Femur (tissue), 1 donor: ENCODE measurements at places on chromosomes 11 and 22.
A peak's percentile ranks its signal among the peaks of the same experiment; 100 is the strongest.

GRCh38 chr11:66834539-66834845 is 8.7 kb upstream of the RCE1 start:
- no peak for DNase-seq

DNA sequence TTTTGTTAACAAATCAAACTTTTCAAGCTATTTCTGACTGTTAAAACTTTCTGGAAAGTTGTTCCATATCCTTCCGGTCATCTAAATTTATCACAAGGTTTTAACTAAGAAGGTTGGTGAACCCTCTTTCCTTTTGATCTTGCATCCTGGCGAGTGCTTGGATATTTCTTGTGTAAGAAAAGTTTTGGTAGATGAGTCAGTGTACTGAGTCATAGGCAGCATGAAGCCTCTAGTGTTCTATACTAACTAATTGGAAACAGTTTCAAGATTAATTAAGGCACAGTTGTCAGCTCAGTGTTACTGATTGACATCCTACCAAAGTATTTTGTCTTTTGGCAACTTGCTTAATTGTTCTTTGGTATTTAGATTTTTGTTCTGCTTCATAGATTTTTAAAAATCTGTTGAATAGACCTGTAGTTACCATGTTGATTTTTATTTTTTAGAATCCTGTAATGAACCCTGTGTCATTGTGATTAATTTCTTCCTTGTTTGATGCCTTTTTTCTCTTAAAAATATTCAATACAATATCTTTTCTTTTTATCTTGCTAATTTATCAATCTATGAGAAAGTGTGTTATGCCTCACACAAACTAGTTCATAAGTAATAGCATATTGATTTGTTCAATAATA is 38.0 kb downstream of the METTL15 start:
- no peak for DNase-seq

DNA sequence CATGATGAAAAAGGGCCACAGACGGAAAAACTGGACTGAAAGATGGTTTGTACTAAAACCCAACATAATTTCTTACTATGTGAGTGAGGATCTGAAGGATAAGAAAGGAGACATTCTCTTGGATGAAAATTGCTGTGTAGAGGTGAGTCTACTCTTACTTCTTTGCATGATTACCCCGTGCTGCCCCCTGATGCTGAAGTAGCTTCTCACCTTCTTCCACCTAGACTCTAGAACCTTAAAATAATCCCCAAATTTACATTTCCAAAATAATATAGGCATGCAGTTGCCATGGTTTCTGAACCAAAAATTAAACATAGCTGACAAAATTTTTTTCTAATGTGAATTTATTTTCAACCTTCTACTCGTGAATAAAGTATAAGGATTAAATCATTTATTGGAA is 64.2 kb downstream of the SWAP70 start:
- no peak for DNase-seq

GRCh38 chr11:117218133-117218915 is 13.5 kb downstream of the PCSK7 start:
- peak; percentile 38 for DNase-seq

DNA sequence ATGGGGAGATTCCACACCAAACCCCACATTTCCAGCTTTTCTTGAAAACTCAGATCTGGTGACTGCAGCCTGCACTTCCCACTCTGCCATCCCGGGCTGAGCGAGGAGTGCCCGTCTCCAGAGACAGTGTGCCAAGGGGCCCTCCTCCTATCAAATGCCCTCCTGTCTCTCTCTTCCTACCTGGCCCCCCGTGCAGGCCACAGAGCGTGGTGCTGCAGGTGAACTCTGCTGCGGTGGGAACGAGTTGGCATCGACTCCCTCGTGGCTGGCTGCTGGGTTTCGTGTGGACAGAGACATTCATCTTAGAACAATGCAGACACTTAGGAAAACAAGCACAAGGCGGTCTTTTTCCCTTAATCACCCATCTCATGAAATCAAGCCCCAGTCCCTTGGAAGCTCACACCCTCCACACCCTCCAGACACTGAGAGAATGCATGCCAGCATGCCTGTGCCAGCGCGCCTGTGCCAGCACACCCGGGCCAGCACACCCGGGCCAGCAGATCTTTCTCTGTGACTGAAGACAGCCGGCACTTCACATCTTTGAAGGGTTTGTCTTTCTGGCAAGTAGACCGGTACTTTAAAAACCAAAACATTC is 65.0 kb downstream of the PARVB start:
- peak; percentile 64 for DNase-seq

DNA sequence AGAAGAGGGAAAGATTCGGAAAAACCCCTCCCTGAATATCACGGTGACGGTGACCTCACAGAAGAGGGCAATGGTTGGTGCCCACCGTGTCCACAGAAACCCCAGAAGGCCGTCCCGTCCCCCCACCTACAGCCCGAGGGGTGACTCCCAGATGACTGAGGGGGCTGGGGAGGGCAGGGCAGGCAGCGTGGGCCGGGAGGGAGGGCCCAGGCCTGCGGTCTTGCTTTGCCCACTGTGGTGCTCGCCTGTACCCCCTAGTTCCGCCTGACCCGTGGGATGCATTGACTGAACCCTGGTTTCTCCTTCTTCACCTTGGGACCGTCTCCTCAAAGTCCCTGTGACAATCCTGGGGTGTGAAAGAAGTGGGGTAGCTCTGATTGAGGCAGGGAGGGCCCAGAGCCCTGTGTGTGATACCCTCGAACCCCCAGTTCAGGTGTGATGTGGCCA is 526.7 kb downstream of the BRD1 start:
- DNase-seq = no peak

DNA sequence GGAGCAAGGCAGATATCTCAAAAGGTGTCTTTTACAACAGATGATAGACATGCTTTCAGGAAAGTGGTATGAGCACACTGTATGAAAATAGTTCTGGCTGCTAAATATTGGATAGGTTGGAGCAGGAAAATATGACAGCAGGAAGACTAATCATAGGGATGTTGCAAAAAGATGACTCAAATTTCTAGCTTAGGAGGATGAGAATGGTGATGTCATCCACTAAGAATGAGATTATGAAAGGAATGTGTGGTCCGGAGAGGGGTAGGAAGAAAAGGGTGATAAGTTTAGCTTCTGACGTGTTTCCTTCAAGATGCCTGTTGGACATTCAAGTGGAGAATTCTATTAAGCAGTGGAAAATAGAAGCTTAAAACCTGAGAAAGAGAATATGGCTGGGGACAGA is 46.4 kb downstream of the RCN1 start:
- DNase-seq = no peak

DNA sequence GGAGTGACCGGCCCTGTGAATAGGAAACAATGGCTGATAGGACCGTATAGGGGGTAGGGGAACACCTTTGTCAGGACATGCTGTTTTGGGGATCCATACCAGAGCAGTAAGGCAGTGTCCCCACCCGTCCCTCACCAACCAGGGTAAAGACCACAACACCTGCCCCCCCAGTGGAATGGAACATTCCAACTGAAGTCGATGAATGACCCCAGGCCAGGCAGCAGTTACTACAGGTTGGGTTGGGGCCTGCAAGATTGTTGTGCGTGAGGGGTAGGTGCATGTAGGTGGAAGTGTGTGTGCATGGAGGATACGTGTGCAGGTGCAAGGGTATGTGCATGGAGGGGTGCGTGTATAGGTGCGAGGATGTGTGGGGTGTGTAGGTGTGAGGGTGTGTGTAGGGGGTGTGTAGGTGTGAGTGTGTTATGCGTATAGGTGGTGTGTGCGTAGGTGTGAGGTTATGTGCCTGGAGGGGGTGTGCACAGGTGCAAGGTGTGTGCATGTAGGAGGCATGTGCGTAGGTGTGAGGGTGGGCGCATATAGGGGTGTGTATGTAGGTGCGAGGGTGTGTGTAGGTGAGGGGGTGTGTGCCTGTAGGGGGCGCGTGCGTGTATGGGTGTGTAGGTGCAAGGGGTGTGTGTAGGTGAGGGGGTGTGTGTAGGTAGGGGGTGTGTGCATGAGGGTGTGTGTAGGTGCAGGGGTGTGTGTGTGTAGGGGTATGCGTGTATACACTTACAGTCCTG is 32.9 kb downstream of the PISD start:
- DNase-seq = no peak

GRCh38 chr11:64124147-64124546 is 41.8 kb downstream of the MACROD1 start:
- no peak for DNase-seq

- DNase-seq = no peak
These were observed 21.9 kb downstream of the SBF2 start for GRCh38 chr11:10272132-10272531.

- DNase-seq = no peak
These were observed 59.9 kb downstream of the TRAF6 start for GRCh38 chr11:36450110-36450572.

DNA sequence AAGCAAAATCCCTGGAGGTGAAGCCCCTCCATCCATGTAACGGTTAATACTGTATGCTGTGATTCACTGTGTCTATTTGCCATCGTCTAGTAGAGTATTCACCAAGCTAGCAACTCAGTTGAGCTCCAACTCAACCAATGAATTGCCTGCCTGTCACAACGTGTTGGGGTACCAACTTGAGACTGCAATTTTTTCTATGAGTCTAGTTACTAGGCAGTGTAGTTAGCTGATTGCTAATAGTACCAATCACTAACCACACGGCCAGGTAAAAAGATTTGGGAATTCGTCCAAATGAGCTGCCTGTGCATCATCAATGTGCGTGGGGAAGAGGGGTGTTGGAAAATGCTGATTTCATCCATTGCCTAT is 1.0 kb upstream of the BTG4 start:
- no peak for DNase-seq

- peak; percentile 34 for DNase-seq
These were observed 125.4 kb downstream of the CASP12 start for GRCh38 chr11:104772806-104773241.

- DNase-seq = no peak
These were observed 40.9 kb downstream of the PANX1 start for GRCh38 chr11:94169516-94169915.

GRCh38 chr22:48821727-48822126 is 1005.9 kb downstream of the BRD1 start:
- no peak for DNase-seq

DNA sequence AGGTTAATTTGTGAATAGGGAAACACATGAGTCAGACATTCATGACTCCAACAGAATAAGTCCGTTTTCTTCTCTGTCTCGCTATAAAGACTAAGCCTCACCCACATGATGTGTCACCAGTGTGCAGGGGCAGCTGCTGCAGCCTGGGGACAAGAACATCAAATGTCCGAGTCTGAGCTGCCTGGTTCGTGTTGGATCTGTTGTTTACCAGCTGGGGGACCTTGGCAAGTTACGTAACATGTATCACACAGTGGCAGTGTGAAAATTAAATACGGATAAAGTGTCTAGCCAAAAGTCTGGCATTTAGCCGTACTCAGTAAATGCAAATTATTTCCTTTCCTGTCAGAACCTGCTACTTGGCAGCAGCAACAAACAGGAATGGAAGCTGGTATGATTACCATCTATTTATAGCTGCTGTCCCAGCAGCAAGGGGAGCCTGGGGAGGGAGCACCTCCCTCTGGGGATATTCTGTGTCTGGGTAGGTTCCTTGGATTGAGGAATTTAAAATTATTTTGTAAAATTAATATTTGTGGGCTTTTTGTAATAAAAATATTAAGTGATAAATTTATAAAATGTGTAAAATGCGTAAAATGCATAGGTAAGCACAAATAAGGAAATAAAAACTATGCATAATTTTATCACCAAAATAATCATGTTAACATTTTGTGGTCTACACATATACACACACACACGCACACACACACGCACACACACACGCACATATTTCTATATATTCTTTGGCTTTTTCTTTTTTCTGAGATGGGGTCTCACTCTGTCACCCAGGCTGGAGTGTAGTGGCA is 1.3 kb upstream of the CLDN25 start:
- peak; percentile 29 for DNase-seq

- DNase-seq = no peak
These were observed 77.7 kb downstream of the GDPD4 start for GRCh38 chr11:77223797-77224196.

- DNase-seq = peak; percentile 72
These were observed 45.3 kb upstream of the CD82 start for GRCh38 chr11:44519989-44520737.

DNA sequence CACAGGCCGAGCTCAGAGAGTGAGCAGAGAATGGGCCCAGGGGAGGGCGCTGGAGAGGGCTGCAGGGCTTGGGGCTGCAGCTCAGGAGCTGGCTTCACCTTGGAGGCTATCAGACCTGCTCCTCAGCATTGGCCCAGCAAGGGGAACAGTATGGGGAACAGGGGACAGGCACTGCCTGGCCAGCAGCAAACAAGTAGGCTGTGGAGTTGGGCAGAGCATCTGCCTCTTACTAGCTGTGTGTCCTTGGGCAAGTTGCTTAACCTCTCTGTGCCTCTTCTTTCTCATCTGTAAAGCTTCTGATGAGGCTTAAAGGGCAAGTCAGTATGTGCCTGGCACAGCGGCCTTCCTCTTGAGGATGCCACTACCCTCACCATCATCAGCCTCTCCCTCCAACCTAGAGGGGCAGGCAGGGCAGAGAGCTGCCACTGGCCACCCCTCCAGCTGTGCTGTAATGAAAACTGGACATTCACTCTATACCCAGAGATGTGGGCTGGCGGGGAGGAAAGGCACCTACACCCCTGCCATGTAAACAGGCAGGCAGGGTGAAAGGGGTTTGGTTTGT is 7.5 kb upstream of the CDKN1C start:
- DNase-seq = no peak

DNA sequence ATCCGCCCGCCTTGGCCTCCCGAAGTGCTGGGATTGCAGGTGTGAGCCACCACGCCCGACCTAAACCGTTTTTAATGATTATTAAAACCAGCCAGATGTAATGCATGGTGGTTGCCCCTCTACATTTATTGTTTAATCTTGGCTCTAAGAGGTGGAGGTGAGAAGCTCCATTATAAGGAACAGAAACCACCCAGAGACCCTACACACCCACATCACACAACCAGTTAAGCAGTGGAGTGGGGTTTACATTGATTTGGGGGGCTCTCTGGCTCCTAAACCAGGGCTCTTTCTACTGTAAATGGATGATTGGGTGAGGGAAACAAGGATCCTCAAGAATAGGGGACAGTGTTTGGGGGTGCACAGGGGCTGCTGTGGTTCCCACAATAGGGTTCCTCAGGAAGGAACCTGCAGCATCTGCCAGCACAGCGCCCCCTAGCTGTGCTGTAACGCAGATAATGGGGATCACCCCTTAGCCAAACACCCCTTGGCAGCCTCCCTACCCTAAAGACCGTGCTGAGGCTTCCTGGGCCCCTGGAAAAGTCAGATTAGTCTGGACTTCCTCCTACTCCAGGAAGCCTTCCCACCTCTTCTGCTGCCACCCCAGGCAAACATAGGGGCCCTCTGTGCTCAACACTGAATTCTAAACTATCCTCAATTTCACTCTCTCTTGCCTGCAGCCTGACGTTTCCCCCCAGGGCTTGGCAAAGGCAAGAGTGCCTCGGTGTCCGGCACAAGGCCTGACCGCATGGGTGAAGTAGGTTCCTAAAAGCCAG is 2.4 kb downstream of the MPST start:
- no peak for DNase-seq

GRCh38 chr11:100833276-100833675 is 146.2 kb downstream of the ARHGAP42 start:
- no peak for DNase-seq
